ENCODE measurements at places on chromosomes 3 and 15.

- no peak for DNase-seq
Measured at GRCh38 chr3:194395778-194396538, 3.1 kb downstream of the GP5 start.

DNA sequence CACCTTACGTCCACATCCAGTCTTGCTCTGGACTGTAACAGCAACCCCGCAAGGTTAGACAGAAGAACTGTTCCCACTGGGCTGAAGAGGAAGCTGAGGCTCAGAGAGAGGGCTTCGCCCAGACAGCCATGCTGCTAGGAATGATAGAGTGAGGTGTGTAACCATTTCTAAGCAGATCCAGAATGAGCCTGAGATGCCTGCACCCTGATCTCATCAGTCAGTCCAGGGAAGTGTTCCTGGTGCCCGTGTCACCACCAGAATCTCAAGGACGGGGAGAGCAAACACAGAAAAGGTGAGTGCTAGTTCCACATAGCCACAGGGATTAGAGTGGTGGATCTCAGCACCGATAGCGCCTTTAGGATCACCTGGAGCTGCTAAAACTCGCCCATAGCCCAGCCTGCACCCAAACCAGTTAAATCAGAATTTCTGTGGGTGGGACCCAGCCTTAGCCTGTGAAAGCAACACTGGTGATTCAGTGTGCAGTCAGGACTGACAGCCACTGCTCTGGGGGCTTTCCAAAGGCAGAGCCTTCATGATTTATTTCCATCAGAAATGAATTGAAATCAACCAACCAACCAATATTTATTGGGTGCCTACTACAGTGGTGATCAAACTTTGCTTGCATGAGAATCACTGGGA is 12.3 kb downstream of the ISLR start:
- DNase-seq = no peak

DNA sequence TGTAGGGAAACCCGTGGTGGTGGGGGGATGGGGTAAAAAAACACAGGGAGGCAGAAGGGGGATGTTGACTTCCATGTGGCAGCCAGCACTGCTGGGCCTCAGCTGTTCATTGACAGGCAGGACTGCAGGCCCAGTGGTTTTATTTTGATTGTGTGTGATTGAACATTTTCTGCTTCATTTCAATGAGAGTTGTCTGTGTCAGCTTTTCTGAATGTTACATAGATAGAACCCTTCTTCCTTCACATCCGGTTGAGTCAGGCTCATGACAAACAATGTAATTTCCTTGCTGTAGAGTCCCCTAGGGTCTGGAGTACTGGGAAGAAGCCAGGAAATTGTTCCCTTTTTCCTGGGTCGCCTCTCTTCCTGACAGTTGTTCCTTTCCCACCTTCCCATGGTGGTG is 8.2 kb upstream of the RPP25 start:
- no peak for DNase-seq

DNA sequence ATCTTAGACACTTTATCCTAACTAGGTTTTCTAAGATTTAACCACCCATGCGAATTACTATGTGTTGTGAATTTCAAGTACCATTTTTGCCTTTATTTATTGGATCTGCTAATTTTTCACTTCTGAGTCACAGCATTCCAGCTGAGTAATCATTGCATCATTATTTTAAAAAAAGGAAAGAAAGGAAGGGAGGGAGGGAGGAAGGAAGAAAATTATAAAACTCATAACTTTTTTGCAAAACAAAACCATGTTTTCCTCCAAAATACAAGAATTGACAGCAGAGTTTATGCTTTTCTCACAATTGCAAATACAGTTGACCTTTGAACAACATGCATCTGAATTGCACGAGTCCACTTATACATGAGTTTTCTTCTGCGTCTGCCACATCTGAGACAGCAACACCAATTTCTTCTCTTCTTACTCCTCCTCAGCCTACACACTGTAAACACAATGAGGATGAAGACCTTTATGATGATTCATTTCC is 651.4 kb upstream of the NECTIN3 start:
- no peak for DNase-seq

DNA sequence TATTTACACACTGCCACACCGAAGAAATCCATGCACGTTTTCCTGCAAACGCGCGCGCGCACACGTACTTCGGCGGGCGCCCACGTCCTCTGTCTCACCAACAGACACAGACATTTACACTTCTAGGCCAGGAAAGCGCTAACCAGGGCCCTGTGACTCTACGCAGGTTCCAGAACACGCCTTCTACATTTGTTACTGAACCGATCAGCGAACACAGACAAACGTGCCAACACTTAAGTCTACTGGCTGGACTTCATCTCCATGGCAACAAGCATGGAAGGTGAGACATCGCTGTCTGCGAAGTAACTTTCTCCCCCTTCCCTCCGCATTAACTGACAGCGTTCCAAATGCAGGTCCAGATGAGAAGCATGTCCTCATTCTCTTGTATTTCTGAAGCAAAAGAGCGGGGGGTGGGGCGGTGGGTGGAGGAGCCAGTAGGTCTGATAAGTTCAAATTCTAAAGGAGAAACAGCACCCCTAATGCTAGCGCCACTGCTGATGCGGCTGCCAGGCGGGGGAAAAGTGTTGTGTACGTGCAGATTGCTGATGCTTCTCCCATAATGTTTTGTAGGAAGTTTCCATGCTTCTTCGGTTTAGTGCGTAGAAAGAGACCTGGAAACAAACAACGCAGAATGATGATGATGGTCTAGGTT is at the start of gene CTXN2:
TSS of gene CTXN2 (plus strand) at position 92 of the 652 bp plus-strand sequence. CDS start 9,636 bp downstream, outside the sequence.
- no peak for DNase-seq
